ENCODE measurements at places on chromosomes 1 and 21.

- H3K27me3 ChIP-seq, result no peaks in the 10 kb centered on the region
- H3K36me3 ChIP-seq, result no peaks in the 10 kb centered on the region
- H3K4me1 ChIP-seq, result no peaks in the 10 kb centered on the region
- DNase-seq, result no peak
- no peak overlapping the region for H3K4me3 ChIP-seq
These were observed 2.9 kb upstream of the UBXN10 start for GRCh38 chr1:20183035-20183434.

DNA sequence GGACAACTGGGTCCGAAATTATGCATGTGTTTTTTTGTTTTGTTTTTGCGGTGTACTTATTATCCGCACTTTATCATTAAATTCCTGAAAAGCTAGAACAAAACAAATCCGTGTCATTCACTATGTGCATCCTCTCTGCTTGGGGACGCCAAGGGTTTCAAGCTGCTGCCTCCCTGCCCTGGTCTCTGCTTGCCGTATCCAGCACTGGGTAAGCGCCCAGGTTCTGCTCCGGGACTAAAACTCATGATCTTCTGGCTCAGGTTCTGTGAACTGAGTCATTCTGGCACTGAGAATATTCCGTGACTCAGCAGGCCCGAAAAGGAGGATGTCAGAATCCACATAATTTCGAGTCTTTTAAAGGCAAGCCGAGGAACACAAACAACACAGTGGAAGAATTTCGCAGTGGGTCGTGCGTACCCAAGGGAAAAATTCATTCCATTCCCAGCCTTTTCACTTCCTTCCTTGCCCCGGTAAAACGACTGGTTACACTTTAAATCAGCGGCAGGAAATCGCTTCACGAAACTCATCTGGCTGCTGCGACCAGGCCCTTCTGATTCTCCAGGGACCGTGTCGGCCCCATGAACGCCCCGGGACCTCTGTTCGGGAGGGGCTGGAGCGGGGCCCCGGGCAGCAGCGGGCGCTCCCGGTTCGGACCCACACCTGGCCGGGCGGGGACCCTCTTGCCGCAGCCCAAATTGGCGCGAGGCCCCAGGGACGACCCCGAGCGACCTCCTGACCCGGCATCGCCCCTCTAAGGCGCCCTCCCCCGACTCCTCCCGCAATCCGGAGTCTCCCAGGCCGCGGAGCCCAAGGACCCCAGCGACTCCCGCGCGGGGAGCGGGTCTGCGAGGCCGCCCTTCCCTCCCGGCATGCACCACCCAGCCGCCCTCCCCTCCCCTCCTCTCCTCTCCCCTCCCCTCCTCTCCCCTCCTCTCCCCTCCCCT, 746 bp upstream of the LAMC1 start:
- H3K36me3 ChIP-seq, result no peaks in the 10 kb centered on the region
- H3K27ac ChIP-seq, result peak overlapping the region; percentile 100
- no peaks in the 10 kb centered on the region for H3K27me3 ChIP-seq
- peaks cover 33% of the 10 kb centered on the region for H3K4me1 ChIP-seq
- peak overlapping the region; percentile 90 for H3K4me3 ChIP-seq

GRCh38 chr1:198656500-198656932, 17.7 kb downstream of the PTPRC start:
- H3K27ac ChIP-seq, result peak overlapping the region; percentile 17
- H3K4me1 ChIP-seq, result peaks cover 3% of the 10 kb centered on the region
- no peaks in the 10 kb centered on the region for H3K27me3 ChIP-seq
- no peak for DNase-seq
- no peaks in the 10 kb centered on the region for H3K36me3 ChIP-seq
- H3K4me3 ChIP-seq, result no peak overlapping the region

DNA sequence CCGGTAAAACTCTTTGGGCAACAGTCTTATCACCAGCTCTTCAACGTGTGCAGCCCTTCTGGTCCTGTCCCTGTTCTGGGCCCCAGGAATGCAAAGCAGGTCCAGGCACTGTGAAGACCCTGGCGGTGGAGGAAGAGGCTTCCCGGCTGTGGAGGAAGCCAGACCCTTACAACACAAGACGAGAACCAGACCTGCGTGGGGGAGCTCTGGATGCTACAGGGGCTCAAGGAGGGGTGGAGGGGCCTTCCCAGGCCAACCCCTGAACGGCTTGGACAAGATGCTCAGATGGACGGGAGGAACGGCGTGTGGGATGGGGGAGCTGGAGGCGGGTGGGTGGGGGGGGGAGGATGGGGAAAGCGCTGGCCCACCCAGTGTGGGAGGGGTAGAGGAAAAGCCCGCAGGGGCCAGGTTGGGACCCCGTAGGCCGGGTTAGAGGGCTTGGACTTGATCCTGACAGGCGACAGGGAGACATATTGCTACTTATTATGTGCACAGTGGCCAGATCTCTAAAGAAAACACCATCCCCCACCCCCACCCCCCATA, 5.1 kb upstream of the OLIG2 start:
- DNase-seq, result no peak
- peaks cover 5% of the 10 kb centered on the region for H3K4me1 ChIP-seq
- H3K4me3 ChIP-seq, result peak overlapping the region; percentile 47
- H3K27me3 ChIP-seq, result no peaks in the 10 kb centered on the region
- H3K27ac ChIP-seq, result no peak overlapping the region

GRCh38 chr1:69414574-69414973, 153.1 kb upstream of the LRRC7 start:
- no peak overlapping the region for H3K27ac ChIP-seq
- H3K27me3 ChIP-seq, result no peaks in the 10 kb centered on the region
- no peaks in the 10 kb centered on the region for H3K36me3 ChIP-seq
